ENCODE measurements at places on chromosomes 4 and X. TPM values are rescaled to one million over a fixed set of nuclear protein-coding genes. Genes with fewer than 3 reads are reported as not detected.

- no peak overlapping the region for H3K4me3 ChIP-seq
- H3K27me3 ChIP-seq = peaks cover 3% of the 10 kb centered on the region
- H3K36me3 ChIP-seq = no peaks in the 10 kb centered on the region
Measured at GRCh38 chrX:139680356-139680755, 27.6 kb downstream of the MCF2 start.

GRCh38 chr4:111466811-111467604 is 678.2 kb upstream of the FAM241A start:
- H3K4me1 ChIP-seq = no peaks in the 10 kb centered on the region
- H3K36me3 ChIP-seq = no peaks in the 10 kb centered on the region
- DNase-seq = no peak
- H3K27ac ChIP-seq = no peak overlapping the region

The FREM3 gene
- total RNA-seq = 1.1 TPM

DNA sequence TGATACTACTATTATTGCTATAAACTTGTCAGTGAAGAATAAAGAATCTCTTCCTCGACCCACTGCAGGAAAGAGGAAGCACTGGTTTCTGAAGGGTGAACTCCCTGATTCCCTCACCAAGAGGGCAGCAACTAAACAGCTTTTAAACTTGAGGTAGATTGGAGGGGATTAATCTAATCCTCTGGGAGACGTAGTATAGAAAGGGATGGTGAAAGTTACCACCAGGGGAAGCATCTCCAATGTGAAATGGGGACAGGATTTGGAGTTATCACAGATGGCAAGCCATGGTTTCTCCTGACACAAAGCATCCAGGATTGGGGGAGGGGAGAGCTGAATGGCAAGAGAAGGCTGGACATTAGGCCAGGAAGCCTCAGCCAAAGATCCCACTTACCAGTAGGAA is 62.7 kb upstream of the PTPN13 start:
- no peaks in the 10 kb centered on the region for H3K4me1 ChIP-seq
- H3K36me3 ChIP-seq = no peaks in the 10 kb centered on the region
- H3K27ac ChIP-seq = no peak overlapping the region
- DNase-seq = no peak
- H3K27me3 ChIP-seq = no peaks in the 10 kb centered on the region
- H3K4me3 ChIP-seq = no peak overlapping the region

GRCh38 chr4:36439556-36439955 is 158.1 kb downstream of the DTHD1 start:
- H3K27me3 ChIP-seq = no peaks in the 10 kb centered on the region
- H3K4me3 ChIP-seq = no peak overlapping the region
- no peak for DNase-seq
- no peak overlapping the region for H3K27ac ChIP-seq
- H3K4me1 ChIP-seq = no peaks in the 10 kb centered on the region
- no peaks in the 10 kb centered on the region for H3K36me3 ChIP-seq

The ANXA10 gene
- total RNA-seq = 39.8 TPM

DNA sequence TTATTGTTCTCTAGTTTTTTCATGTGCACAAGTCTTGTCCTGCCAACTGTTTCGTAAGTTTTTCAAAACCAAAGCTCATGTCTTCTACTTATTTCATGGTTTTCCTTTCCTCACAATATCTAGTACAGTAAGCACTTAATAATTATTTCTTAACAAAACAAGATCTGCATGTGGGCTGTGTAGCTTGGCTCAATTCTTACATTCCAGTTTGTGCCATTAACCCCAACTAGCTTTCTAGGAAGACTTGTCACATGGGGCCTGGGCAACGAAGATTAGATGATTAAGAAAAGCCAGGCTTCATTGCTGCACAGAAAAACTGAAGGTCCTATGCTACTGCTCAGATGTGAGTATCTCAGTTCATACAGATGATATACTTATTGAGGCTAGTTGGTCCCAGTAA is 155.3 kb upstream of the TEX13A start:
- no peaks in the 10 kb centered on the region for H3K27me3 ChIP-seq
- no peak overlapping the region for H3K27ac ChIP-seq
- no peak overlapping the region for H3K4me3 ChIP-seq
- no peak for DNase-seq
- no peaks in the 10 kb centered on the region for H3K36me3 ChIP-seq

The NXF2B gene
- 0.64 TPM for total RNA-seq

The MAGEA1 gene
- total RNA-seq = not detected

DNA sequence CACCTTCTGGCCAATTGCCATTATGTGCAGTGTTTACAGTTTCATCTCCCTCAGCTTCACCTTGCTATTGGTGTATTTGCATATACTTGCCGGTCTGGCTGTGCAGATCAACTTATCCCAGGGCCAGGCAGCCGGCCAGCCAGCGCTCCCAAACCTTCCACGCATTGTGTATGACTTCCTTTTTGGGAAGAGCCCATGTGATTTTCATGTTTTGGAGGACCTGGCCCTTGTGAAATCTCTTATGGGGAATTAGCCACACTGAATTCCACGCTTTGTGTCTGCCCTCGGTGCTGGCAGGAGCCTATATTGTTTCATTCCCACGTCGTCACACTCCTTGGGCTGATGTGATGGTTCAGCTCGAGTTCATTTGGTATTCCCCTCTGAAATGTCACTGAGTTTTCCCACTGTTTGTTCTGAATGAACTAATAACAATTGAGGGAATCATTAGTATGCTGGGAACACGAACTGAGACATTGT is 6.0 kb upstream of the PDLIM3 start:
- no peaks in the 10 kb centered on the region for H3K4me1 ChIP-seq
- peaks cover 7% of the 10 kb centered on the region for H3K27me3 ChIP-seq
- no peak overlapping the region for H3K4me3 ChIP-seq

GRCh38 chr4:121574618-121575017 is 122.2 kb downstream of the ANXA5 start:
- no peak for DNase-seq
- H3K4me3 ChIP-seq = no peak overlapping the region

DNA sequence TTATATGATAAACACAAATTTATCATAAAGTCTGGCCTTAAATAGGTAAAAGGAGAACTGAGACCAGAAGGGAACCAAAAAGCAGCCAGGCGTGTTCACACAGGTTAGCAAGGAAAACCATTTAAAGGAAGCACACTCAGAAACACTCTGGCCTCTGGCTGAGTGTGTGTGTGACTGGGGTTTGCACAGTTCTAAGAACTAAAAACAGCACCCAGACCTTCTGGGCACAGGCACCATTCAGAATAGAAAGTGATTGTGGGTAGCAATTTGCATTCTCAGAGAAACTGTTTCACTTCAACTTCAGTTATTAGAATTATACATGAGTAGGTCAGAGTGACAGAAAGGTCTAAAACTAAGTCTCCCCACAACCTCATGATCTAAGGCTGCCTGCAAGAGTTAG is 10.0 kb downstream of the GPR82 start:
- no peak overlapping the region for H3K27ac ChIP-seq
- no peak for DNase-seq
- H3K4me1 ChIP-seq = no peaks in the 10 kb centered on the region
- peaks cover 5% of the 10 kb centered on the region for H3K36me3 ChIP-seq
- H3K4me3 ChIP-seq = no peak overlapping the region
- H3K27me3 ChIP-seq = no peaks in the 10 kb centered on the region

The CTAG1A gene
- not detected for total RNA-seq

The SORCS2 gene
- 13.4 TPM for total RNA-seq

GRCh38 chr4:53455766-53456165 is 78.3 kb downstream of the FIP1L1 start:
- H3K36me3 ChIP-seq = peaks cover 42% of the 10 kb centered on the region
- H3K27ac ChIP-seq = no peak overlapping the region
- no peaks in the 10 kb centered on the region for H3K27me3 ChIP-seq
- H3K4me3 ChIP-seq = no peak overlapping the region

- no peak for DNase-seq
- H3K27ac ChIP-seq = no peak overlapping the region
- H3K36me3 ChIP-seq = peaks cover 15% of the 10 kb centered on the region
- no peaks in the 10 kb centered on the region for H3K27me3 ChIP-seq
- H3K4me1 ChIP-seq = peaks cover 10% of the 10 kb centered on the region
Measured at GRCh38 chrX:110159235-110159634, 156.3 kb downstream of the TMEM164 start.

- H3K4me1 ChIP-seq = no peaks in the 10 kb centered on the region
- H3K27ac ChIP-seq = no peak overlapping the region
- H3K27me3 ChIP-seq = peaks cover 15% of the 10 kb centered on the region
- peak overlapping the region; percentile 82 for H3K4me3 ChIP-seq
- DNase-seq = peak; percentile 84
- no peaks in the 10 kb centered on the region for H3K36me3 ChIP-seq
Measured at GRCh38 chrX:53441531-53442321, 7.6 kb upstream of the HSD17B10 start.

The GIMD1 gene
- total RNA-seq = not detected

DNA sequence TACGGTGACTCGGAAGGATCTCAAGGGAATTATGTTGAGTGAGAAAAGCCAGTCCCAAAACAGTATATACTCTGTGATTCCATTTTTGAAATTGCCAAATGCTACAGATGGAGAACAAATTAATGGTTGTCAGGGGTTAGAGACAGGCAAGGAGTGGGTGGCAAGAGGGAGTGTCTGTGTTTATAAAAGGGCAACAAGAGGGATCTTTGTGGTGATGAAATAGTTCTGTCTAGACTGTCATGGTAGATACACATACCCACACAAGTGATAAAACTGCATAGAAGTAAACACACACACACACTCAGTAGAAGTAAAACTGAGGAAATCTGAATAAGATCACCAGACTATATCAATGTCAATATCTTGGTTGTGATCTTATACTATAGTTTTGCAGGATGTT is 92.7 kb downstream of the CD99L2 start:
- no peak overlapping the region for H3K27ac ChIP-seq
- DNase-seq = no peak
- H3K36me3 ChIP-seq = peaks cover 7% of the 10 kb centered on the region
- no peaks in the 10 kb centered on the region for H3K4me1 ChIP-seq
- no peaks in the 10 kb centered on the region for H3K27me3 ChIP-seq

- H3K27me3 ChIP-seq = no peaks in the 10 kb centered on the region
- H3K4me1 ChIP-seq = peaks cover 4% of the 10 kb centered on the region
- H3K27ac ChIP-seq = no peak overlapping the region
Measured at GRCh38 chr4:10721616-10722015, 37.0 kb upstream of the CLNK start.

DNA sequence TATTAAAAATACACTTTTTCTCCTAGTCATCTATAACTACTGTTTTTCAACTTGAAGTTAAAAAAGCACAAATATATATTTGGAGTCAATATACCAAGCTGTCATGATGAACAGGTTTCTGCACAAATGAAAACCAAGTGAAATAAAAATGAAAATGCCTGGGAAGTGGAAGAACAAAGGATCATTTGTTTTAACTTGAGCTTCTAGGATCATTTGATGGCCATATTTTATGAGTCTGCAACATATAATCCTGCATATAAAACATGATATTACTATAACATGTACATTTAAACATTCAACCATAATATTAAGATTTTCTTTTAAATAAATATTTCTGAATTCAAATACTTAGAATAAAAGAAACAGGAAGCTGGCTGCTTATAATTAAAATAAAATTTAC is 8.5 kb upstream of the ARHGEF38 start:
- no peak overlapping the region for H3K4me3 ChIP-seq
- H3K4me1 ChIP-seq = peaks cover 28% of the 10 kb centered on the region
- DNase-seq = no peak
- no peaks in the 10 kb centered on the region for H3K27me3 ChIP-seq
- H3K27ac ChIP-seq = no peak overlapping the region
- no peaks in the 10 kb centered on the region for H3K36me3 ChIP-seq

DNA sequence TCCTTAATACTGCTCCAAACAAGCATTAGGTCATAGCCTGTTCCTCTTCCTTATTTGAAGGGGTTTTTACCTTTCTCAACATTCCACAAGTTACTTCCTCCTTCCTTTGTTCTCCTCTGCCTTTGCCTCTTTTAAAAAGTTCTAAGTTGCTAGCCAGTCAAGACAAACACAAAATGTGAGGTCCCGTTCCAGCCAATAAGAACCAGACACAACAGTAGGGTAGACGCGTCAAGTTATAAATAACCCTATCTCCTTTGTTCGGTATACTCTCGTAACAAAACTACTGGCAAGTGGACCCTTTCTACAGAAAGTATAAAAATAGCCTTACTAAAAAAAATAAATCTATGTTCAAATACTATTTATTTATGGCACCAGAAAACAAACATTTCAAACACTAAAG is 6.3 kb upstream of the ACE2 start:
- peaks cover 14% of the 10 kb centered on the region for H3K4me1 ChIP-seq
- H3K27ac ChIP-seq = peak overlapping the region; percentile 76
- DNase-seq = no peak
- H3K27me3 ChIP-seq = no peaks in the 10 kb centered on the region
- no peaks in the 10 kb centered on the region for H3K36me3 ChIP-seq
- H3K4me3 ChIP-seq = no peak overlapping the region

DNA sequence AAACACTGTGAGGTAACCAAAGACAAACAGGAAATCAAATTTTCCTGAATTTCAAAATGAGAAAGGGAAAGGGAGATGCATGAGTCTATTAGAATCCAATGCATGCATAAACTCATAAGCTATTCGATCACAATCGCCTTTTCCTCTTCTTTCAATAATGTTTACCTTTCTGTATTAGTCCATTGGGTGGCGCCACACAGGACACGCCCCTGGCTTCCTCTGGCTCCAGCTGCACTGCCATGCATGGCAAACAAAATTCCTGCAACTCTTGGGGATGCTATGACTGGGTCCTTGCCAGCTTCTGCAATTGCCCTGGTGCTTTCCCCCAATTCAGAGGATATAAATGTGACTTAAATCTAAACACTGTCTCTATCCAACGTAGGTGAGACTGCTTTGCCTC is 424.5 kb upstream of the PCDH7 start:
- no peaks in the 10 kb centered on the region for H3K4me1 ChIP-seq
- no peak for DNase-seq
- H3K4me3 ChIP-seq = no peak overlapping the region
- H3K36me3 ChIP-seq = no peaks in the 10 kb centered on the region

DNA sequence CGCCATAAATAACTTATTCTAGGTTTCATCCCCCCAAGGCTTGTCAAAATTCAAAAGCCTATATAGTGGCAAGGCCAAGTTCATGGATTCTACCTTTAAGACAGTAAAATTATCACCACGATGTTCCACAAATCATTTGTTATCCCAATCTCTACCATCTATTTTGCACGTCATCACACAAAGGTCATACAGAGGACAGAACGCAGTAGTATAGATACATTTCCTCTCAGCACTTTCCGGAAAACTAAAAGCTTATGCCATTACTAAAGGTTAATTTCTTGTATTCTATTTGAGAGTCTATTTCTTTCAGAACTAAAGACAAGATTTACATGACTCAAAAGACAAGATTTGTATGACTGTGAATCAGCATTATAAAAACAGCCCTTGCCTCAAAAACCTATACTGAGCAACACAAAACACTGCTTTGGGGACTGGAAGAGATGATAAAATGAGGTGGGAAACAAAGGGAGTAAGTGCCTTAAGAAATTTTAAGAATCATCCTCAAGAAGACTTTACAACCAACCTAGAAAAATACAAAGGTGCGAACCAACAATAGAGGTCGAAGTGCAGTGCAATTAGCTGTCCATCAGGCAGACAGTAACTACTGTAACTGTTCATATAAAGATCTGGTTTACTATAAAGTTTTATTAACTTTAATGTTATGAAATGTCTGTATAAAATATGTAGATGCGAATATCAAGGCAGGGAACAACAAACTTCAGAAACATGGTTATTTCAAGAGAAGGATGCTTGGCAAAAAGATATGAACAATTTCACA is 7.6 kb downstream of the UBE2D3 start:
- H3K36me3 ChIP-seq = peaks cover 48% of the 10 kb centered on the region
- no peak for DNase-seq
- H3K4me1 ChIP-seq = peaks cover 54% of the 10 kb centered on the region
- H3K4me3 ChIP-seq = peak overlapping the region; percentile 74
- H3K27ac ChIP-seq = peak overlapping the region; percentile 87

The HS3ST1 gene
- 2.5 TPM for total RNA-seq

The TBC1D19 gene
- 11.8 TPM for total RNA-seq

- H3K36me3 ChIP-seq = no peaks in the 10 kb centered on the region
- H3K4me1 ChIP-seq = peaks cover 4% of the 10 kb centered on the region
- H3K27me3 ChIP-seq = no peaks in the 10 kb centered on the region
- no peak overlapping the region for H3K27ac ChIP-seq
Measured at GRCh38 chrX:46404774-46405173, 140.4 kb downstream of the ZNF674 start.

The PFKFB1 gene
- total RNA-seq = 0.86 TPM
